GM23338 (cell line): ENCODE measurements at places on chromosomes 12 and 14. TPM values are rescaled to one million over a fixed set of nuclear protein-coding genes. Genes with fewer than 3 reads are reported as not detected.

Gene MYO1A
- not detected in 2 replicates for total RNA-seq

DNA sequence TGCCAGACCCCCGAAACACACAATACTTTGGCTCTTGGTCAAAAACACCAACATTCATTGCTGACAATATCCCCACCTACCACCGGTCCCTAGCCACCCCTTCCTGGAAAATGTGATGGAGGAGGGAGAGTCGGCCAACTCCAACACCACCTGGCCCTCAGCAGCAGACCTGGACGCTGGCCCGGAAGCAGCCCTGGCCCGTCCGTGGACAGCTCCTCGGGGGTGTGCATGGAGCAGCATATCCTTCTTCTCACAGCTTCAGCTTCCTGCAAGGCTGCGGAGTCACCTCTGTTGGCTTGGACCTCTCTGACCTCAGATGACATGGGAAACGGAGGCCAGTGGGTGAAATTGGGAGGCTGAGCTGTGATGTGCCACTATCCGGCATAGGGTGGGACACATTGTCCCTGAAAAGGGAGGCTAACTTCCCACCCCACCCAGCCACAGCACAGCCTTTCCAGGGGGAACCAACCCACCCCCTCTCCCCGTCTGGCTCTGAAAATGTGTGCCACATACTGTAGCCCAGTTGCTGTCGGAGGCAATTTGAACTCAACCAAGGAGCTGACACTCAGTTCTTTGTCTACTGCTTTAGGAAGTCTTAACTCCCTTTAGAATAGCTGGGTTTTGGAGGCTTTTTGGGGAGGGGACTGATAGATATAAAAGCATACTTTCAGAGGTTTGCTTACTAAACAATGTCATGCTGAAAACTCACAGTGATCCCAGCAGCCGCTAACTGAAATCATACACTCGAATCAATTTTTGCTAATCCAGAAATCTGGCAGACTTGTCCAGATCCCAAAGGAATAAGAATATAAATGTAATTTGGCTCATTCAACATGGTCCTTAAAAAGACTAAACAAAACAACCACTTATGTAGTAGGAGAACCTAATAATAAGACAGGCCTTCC lies 43.1 kb upstream of the LTA4H start:
- no peaks in the 10 kb centered on the region for H3K27me3 ChIP-seq
- H3K4me3 ChIP-seq: no peak overlapping the region
- no peak for DNase-seq
- H3K4me1 ChIP-seq: no peaks in the 10 kb centered on the region
- H3K36me3 ChIP-seq: no peaks in the 10 kb centered on the region

DNA sequence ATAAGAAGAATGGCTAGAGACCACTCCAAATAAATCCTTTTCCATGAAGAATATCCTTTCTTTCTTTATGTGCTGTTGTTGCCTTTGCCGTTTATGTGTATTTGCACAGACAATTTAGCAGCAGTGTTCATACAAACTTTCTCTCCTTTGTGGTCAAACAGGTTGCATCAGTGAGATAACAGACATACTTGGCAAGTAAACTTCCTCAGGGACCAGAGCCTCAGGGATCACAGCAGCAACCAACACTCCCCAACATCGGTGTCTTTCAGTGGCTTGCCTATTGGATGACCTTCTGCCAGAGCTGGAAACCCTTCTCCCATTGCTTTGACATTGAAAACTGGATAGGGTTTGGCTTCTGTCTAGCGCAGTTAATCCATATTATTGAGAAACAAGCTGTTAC lies 252.2 kb downstream of the BTG1 start:
- no peak overlapping the region for H3K27ac ChIP-seq
- H3K4me1 ChIP-seq: no peaks in the 10 kb centered on the region
- H3K4me3 ChIP-seq: no peak overlapping the region
- H3K36me3 ChIP-seq: no peaks in the 10 kb centered on the region

Gene ZDHHC22
- 29.3 and 32.1 TPM in 2 replicates for total RNA-seq

Gene TMPRSS12
- total RNA-seq: not detected in 2 replicates

Gene LMNTD1
- total RNA-seq: not detected in 2 replicates

DNA sequence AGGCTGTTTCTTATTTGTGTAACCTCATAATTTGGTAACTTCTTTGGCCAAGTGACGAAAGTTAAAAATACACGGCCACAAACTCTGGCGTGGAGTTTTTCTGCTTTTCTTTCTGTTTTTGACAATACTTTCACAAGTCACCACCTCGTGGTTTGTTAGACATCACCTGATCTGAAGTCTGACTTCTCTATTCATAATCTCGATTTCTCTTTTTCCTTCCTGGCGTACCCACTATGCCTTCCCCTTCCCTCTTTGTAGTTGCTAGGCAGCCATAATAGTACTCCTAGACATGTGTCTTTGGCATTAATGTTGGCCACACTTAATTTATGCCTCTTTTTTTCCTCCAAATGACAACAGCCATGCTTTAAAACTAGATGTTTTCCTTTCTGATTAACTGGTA lies 97.6 kb downstream of the POLR3B start:
- H3K4me3 ChIP-seq: no peak overlapping the region
- no peaks in the 10 kb centered on the region for H3K27me3 ChIP-seq
- DNase-seq: no peak
- peaks cover 17% of the 10 kb centered on the region for H3K4me1 ChIP-seq
- H3K27ac ChIP-seq: no peak overlapping the region

GRCh38 chr14:49692193-49692757 lies 645 bp upstream of the KLHDC1 start:
- H3K4me1 ChIP-seq: peaks cover 25% of the 10 kb centered on the region
- H3K27ac ChIP-seq: no peak overlapping the region
- DNase-seq: no peak
- H3K27me3 ChIP-seq: peaks cover 35% of the 10 kb centered on the region
- no peaks in the 10 kb centered on the region for H3K36me3 ChIP-seq
- peak overlapping the region; percentile 91 for H3K4me3 ChIP-seq

DNA sequence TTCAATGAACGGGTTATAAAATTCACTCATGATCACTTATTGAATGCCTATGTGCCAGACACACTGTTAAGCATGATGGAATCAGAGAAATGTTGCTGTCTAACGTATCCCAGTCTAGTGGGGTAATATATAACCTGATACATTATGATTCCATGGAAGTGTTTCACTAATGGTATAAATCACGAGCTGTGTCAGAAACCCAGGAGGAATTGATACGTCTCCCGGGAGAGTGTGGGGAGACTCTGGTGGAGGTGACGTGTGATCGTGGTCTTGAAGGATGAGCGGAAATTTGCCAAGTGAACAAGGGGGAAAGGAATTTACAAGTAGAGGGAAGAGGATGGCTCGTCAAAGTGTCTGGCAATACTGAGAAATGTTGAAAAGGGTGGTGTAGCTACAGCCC lies 26.5 kb downstream of the MANSC1 start:
- H3K27me3 ChIP-seq: no peaks in the 10 kb centered on the region
- H3K4me3 ChIP-seq: no peak overlapping the region
- peaks cover 16% of the 10 kb centered on the region; the same call in 1 of the 2 replicates for H3K4me1 ChIP-seq
- H3K36me3 ChIP-seq: no peaks in the 10 kb centered on the region
- no peak for DNase-seq
- no peak overlapping the region for H3K27ac ChIP-seq

Gene PTPRB
- total RNA-seq: 1.3 and 1.7 TPM in 2 replicates

Gene YY1
- total RNA-seq: 79.5 and 88.2 TPM in 2 replicates

Gene GUCY2C
- 1.9 and 3.1 TPM in 2 replicates for total RNA-seq

Gene PRH2
- total RNA-seq: 0.69 TPM in 1 of 2 replicates, not detected in the other

DNA sequence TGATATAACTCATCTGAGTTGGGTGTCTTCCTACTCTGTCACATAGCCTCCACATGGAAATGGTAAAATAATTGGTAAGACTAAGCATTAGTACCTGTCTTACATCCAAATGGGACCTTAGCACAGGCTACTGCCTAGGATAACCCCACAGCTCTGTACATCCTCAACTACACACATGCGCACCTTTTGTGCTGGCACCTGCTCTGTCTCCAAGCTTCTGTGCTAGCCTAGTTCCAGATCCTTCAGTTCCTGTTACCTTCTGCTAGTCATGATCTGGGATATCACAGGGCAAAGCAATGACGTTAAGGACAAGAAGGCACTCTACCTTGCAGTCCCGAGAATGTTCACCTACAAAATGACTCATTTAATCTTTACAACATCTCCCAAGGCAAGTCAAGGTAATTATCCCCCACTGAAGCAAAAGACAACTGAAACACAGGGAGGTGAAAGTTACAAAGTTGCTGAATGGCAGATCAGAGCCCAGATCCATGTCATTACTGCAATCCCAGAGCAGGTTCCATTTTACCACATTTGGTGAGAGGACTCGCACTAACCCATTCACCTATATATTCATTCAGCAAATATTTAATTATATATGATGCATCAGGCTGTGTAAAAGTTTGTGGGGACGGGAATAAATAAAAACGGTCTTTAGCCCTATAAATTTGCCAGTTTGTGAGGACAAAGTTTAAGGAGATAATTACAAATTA lies 61.7 kb downstream of the PPM1H start:
- 0 out of 2 replicates have a peak, but pooled peaks cover 6% of the 10 kb centered on the region for H3K4me1 ChIP-seq
- no peaks in the 10 kb centered on the region for H3K36me3 ChIP-seq
- H3K27me3 ChIP-seq: no peaks in the 10 kb centered on the region
- no peak overlapping the region for H3K4me3 ChIP-seq

DNA sequence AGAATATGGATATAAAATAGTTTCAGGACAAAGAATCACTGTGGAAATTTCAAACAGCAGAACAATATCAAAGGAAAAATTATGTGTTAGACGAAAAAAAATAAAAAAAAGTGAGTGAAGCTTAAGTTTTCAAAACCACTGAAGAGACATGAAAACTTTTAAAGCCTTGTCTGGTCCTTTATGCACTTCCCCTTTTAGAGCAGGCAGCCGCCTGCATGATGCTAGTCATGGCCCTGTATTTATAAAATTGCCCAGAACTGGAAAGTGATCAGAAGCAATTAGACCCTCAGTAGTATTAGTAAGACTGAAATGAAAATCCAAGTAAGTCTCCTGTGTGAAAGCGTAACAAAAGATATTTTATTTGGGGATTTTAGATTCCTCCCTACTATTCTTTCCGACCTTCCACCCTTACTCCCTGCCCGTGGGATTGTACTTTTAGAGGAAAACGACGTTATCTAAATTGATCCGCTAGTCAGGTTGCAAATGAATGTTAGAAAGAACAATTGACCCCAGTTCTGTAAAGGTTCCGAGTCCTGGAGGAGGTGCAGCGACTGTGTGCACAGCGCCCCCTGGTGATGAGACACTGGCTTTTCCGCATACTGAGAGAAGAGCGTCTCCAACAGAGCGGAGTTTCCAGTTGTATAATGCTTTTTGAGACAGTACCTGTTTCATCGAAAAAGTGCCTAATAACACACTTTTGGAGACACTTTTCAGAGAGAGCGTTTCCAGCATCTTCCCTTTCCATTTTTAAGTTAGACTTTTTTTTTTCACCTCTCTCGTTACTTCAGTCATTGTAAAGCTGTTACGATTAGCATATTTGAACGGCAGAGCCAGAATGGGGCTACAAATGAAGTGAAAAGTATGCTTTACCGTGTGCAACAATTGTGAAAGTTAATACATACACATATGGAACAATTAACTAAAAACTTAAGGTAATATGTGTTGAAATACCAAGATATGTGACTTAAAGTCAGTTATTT lies 12.4 kb downstream of the MGST1 start:
- H3K27me3 ChIP-seq: no peaks in the 10 kb centered on the region
- DNase-seq: peak; percentile 90
- H3K4me3 ChIP-seq: no peak overlapping the region
- H3K36me3 ChIP-seq: peaks cover 76% of the 10 kb centered on the region
- peak overlapping the region; percentile 66; the same call in 1 of the 2 replicates for H3K27ac ChIP-seq
- H3K4me1 ChIP-seq: no peaks in the 10 kb centered on the region

Gene VDR
- total RNA-seq: 1.1 and 1.4 TPM in 2 replicates

DNA sequence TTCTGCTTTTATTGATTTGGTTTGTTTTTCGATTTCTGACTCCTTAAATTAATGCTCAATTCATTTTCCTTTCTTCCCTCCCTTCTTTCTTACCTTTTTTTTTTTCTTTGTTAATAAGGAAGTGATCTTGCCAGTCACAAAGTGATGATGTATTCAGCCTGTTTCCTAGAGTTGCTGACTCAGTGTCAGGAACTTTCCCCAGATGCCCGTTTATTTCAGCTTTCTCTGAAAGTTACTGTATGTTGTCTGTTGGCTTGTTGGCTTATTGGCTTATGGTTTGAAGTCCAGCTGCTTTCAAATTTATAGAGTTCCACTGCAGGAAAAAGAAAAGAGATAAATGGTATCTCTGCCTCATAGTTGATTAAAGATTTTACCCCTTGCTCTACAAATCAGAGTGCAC lies 12.4 kb upstream of the SLC6A15 start:
- DNase-seq: no peak
- no peak overlapping the region for H3K4me3 ChIP-seq
- no peak overlapping the region for H3K27ac ChIP-seq
- H3K36me3 ChIP-seq: no peaks in the 10 kb centered on the region
- H3K27me3 ChIP-seq: no peaks in the 10 kb centered on the region

DNA sequence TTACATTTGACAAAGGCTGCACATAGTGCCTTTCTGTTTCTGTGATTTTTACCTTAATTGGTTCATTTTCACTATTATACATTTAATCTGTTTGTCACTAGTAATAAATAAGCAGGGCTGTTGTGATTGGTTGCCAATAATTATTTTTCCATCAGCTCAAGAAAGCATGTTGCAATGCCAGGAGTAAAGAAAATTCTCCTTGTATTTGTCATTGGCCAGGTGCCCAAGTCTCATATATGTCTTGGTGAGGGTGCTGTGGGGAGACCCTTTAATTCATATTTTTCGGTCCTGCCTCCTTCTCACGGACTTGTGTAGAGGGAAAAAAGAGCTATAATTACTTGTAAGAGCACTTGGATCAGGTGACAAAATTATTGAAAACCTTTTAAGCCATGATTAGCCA lies 108.0 kb downstream of the KITLG start:
- H3K36me3 ChIP-seq: no peaks in the 10 kb centered on the region; the same call in 1 of the 2 replicates
- H3K4me3 ChIP-seq: no peak overlapping the region
- no peaks in the 10 kb centered on the region for H3K27me3 ChIP-seq
- no peak overlapping the region for H3K27ac ChIP-seq
- no peak for DNase-seq

Gene TEX52
- total RNA-seq: not detected in 2 replicates

GRCh38 chr14:23067847-23068788 lies 10.8 kb upstream of the CDH24 start:
- DNase-seq: no peak
- no peaks in the 10 kb centered on the region for H3K27me3 ChIP-seq
- no peak overlapping the region for H3K4me3 ChIP-seq
- no peak overlapping the region; the same call in 1 of the 2 replicates for H3K27ac ChIP-seq
- H3K36me3 ChIP-seq: peaks cover 50% of the 10 kb centered on the region
- peaks cover 32% of the 10 kb centered on the region for H3K4me1 ChIP-seq

- peaks cover 7% of the 10 kb centered on the region for H3K4me1 ChIP-seq
- peak overlapping the region; percentile 69 for H3K27ac ChIP-seq
- peaks cover 11% of the 10 kb centered on the region for H3K36me3 ChIP-seq
- H3K27me3 ChIP-seq: no peaks in the 10 kb centered on the region
- no peak overlapping the region for H3K4me3 ChIP-seq
Measured at GRCh38 chr14:100261621-100262020, 22.7 kb downstream of the YY1 start.

- H3K4me1 ChIP-seq: no peaks in the 10 kb centered on the region
- no peaks in the 10 kb centered on the region for H3K36me3 ChIP-seq
- peak; percentile 57 for DNase-seq
- H3K27me3 ChIP-seq: no peaks in the 10 kb centered on the region
- H3K4me3 ChIP-seq: no peak overlapping the region
- H3K27ac ChIP-seq: no peak overlapping the region
Measured at GRCh38 chr14:33986804-33987203, 35.9 kb upstream of the EGLN3 start.

GRCh38 chr12:42854208-42854607 lies 264.7 kb upstream of the PRICKLE1 start:
- no peak overlapping the region for H3K4me3 ChIP-seq
- H3K27ac ChIP-seq: no peak overlapping the region
- no peaks in the 10 kb centered on the region for H3K36me3 ChIP-seq
- H3K27me3 ChIP-seq: no peaks in the 10 kb centered on the region
- no peak for DNase-seq

- peaks cover 5% of the 10 kb centered on the region; the same call in 1 of the 2 replicates for H3K36me3 ChIP-seq
- peaks cover 13% of the 10 kb centered on the region for H3K4me1 ChIP-seq
- DNase-seq: peak; percentile 58
Measured at GRCh38 chr12:107761502-107761904, 566 bp upstream of the PRDM4 start.
